ENCODE measurements at places on chromosomes 1 and 21. TPM values are rescaled to one million over a fixed set of nuclear protein-coding genes. Genes with fewer than 3 reads are reported as not detected.

DNA sequence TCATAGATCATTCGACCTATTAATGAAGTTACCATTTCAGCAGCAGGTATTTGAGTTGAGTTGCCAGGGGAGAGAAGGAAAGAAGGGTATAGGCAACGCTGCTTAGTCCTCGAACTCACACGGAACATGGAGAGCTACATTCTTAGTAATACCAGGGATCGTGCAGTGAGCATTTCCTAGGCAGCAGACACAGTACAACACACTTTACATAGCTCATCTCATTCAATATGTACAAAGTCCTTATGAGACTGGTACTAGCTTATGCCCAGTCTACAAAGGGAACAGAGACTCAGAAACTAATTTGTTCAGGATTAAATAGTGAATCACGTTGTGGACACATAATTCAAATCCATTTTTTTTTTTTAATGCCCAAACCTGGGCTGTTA, 25.6 kb downstream of the IRF2BP2 start:
- DNase-seq: no peak

GRCh38 chr1:7922301-7922700, 18.3 kb downstream of the TNFRSF9 start:
- DNase-seq: no peak

The RGS16 gene
- total RNA-seq: 6.5 TPM

DNA sequence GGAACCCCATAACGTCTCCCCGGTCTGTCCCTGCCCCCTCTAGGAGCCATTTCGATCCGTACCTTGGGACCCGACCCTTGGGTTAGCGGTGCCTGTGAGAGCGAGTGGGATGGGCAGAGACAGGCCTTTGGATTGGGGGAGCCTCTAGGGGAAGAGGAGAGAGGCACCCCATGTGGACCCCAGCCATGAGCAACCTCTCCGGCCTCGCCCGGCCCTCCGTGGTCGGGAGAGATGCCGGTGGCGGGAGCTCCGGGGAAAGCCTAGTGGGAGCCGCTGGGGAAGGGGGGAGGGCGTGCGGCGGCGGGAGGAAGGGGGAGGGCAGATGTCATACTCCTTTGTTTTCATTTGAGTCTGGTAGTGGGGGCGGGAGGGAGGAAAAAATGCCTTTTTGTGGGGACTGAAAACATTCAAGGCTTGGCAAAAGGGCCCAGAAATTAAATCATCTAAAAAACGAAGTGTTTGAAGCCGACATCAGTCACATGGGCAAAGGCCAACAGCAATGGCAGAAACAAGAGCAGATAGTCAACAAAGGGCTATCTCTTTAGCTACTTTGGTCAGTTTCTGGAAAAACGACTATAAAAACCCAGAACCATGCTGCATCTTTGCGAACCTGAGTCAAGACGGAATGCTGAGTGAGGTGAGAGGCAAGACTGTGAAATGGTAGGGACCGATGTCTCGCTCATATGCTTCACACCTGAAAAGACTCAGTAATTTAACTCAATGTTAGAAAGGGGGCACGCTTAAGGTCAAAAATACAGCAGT, 758 bp downstream of the PTBP2 start:
- DNase-seq: no peak

The C8A gene
- total RNA-seq: 0.10 TPM

DNA sequence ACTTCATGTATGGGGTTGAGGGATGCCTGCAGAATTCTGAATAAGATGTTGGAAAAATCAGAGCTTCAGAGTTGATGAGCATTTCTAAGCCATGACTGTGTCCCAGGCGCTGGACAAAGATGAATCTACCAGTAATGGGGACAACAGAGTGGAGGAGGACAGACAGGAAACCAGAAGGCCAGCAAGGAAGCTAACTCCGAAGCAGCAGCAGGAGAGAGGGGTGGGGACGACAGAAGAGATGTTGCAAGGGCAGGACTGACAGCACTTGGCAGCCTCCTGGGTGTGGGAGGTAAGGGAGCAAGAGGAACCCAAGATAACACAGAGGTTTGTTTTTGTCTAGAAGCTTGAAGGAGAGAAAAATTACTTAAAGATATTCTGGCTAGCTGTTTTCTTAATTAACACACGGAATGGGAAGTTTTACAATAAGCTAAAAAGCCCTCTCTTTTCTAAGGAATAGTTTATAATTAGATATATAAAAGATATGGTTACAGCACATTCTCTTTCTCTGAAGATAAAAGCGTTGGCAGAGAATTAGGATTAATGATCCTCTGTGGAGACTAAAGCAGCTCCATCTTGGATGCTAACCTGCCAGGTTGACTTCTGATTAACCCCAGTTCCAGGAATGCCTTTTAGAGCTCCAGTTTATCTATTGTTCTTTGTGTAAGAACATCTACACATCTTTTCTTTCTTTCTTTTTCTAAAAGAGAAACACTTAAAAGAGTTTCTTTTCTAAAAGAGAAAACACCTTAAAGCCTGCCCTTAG, 92.7 kb downstream of the TENT5C start:
- DNase-seq: no peak

- no peak for DNase-seq
These were observed 27.7 kb downstream of the MYOG start for GRCh38 chr1:203057911-203058675.

- peak; percentile 18 for DNase-seq
These were observed 16.3 kb upstream of the IFNLR1 start for GRCh38 chr1:24203404-24203803.

GRCh38 chr1:26535201-26535600, 5.6 kb downstream of the RPS6KA1 start:
- DNase-seq: no peak

- DNase-seq: no peak
These were observed 15.6 kb upstream of the TTLL10 start for GRCh38 chr1:1157914-1158710.

The TESK2 gene
- total RNA-seq: 5.0 TPM

DNA sequence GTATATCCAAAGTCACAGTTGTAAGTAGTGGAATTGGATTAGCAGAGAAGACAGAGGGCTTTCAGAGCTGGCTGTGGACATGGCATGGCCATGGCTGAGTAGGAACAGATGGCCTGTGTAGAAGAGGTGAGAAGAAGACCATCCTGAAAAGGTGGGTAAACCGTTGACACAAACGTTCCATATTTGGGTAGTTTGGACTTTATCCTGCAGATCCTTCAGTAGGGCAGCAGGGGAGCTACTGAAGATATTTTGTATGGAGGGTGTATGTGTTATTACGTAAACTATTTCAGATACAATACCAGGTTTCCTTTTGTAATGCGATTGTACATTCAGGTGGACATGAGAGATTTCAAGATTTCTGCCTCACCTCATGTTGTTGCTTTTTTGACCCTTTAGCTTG, 1.6 kb downstream of the UTP11 start:
- DNase-seq: no peak

GRCh38 chr1:181396171-181396670, 87.1 kb upstream of the CACNA1E start:
- no peak for DNase-seq

DNA sequence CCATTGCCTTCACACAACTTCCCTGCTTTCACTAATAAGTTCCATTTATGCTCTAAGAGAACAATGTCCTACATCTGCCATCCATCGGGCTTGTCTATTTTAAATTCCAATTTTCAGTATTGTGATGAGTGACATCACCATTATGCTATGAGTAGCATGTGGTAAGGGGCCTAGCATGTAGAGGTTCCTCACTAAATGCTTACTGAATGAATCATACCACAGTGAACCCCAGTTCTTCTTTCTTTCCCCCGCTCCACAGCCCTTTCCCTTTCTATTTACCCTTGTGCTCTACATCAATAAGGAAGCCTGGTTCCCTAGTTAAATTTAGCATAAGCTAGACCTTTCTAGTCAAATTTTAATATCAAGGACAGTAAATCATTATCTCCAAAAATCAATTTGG, 195.0 kb upstream of the RGS18 start:
- DNase-seq: no peak

The KCNA2 gene
- total RNA-seq: not detected

- DNase-seq: no peak
These were observed 35.5 kb upstream of the TMEM125 start for GRCh38 chr1:43234267-43234666.

The SPRR2E gene
- not detected for total RNA-seq

The CFHR3 gene
- not detected for total RNA-seq

The SPRR1B gene
- 0.66 TPM for total RNA-seq

DNA sequence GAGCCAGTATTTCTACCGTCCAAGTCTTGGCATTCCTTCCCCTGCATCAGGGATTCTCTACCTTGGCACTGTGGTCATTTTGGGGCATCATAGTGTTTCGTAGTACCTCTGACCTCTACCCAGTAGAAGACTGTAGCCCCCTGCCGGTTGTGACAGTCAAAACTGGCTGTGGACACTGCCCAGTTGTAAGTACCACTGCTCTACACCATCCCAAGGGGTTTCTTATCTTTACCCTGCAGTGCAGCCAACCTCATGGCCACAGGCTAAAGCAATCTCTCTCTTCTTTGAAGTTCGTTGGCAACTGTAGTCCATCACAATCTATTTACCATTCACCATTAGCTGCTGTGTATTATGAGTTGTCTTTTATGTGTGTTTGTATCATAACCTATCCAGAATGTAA, 29.3 kb upstream of the ERO1B start:
- no peak for DNase-seq

DNA sequence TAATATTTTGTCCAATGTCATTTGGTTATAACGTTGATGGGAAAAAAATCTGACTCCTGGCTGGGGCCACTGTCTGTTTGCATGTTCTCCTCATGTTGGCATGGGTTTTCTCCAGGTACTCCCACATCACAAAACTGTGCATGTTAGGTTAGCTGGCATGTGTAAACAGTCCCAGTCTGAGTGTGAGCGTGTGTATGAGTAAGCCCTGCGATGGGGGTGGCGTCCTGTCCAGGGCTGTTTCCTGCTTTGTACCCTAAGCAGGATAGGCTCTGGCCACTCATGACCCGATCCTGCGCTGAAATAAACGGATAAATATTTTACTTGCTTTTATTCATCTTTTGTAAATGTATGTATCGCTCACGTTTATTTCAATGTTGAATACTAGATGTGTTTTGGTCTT, 13.5 kb downstream of the EFCAB14 start:
- no peak for DNase-seq

DNA sequence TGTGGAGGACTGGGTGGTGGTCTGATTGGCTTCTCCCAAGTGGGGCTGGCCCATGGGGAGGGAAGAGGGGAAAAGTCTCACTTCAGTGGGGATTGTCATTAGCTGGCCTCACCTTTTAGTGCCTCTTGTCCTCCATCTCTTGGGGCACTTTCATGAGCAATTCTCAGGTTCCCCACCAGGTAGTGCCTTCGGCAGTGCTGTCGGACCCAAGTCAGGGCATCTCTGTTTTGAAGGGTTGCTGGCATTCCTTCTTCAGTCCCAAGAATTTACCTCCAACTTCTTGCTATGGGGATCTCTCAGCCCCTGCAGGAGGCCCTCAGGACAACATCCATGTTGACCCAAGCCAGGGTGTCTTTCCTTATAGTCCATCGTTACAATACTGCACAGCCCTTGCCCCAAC, 54.7 kb upstream of the F3 start:
- DNase-seq: no peak

DNA sequence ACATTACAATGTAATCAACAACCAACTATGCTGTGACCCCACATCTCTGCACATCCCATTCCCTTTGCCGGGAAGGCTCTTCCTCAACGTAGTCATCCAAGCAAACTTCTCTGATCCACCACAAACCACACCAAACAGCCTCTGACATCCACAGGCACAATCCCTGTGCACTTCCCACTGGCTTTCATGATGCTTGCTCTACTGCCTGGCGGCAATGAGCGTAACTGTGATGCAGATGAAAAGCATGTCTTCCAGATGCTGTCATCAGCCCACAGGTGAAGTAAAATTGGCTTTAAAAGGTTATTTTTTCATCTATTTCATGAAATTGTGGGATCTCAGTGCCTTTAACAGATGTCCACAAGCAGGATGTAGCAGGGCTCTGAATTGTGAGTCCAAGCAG, 635.2 kb downstream of the SMYD3 start:
- DNase-seq: no peak

DNA sequence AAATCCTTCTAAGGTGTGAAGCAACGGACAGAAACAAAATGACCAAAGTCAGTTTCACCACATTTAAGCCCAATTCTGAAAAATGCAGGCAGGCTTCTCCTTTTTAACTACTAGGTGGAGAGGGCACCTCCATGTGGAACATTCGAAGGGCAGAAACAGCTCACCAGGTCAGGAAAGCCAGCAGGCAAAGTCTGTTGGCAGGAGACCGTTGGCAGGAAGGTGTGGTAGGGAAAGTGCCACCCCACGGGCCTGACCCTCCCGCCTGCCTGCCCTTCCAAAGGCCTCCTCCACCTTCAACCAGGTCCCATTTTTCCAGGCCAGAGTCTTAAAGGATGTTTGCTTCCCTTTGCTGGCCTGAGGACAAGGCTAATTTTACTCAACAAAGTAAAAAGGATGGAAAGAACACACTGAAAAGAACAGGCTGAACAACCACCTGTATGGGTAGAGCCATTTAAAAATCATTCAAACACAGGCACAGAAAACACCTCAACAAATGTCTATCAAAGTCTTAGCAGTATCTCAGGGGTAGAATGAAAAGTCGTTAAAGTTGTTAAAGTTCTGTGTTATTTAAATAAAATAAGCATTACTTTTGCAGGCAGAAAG, 26.4 kb downstream of the CAPZB start:
- no peak for DNase-seq

The CYP2J2 gene
- 1.1 TPM for total RNA-seq

The TEDDM1 gene
- not detected for total RNA-seq

DNA sequence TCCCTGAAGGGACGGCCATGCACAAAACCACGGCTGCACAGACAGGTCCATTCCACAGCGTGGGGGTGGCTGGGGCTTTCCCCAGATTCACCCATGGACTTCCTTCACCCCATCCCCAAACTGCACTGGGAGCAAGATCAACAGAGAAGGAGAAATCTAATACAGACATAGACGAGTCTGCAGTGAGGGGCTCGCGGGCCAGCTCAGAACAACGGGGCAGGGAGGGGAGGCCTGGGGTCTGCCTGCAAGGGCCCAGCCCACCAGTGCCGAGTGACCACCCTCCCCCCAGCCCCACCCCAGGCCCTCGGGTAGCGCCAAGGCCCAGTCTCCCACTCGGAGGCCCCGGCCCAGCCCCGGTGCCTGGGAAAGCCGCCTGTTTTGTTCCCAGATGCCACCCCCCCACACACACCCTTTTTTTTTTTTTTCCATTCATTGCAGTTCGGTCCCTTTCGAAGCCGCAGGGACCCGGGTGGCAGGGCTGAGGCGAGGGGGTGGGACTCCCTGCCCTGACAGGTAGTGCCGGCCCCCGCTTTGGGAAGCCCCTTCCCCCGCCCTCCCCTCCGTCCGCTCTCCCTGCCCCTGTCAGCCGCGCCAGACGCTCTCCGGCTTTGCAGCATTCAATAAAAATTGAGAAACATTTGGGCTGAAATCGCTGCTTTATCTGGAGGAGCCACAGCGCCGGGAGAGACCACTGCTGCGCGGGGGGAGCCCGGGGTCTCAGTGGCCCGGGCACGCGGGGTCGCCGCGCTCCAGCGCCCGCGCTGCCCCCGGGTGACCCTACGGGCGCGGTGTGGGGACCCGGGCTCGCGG, 543 bp upstream of the EPHB2 start:
- no peak for DNase-seq

DNA sequence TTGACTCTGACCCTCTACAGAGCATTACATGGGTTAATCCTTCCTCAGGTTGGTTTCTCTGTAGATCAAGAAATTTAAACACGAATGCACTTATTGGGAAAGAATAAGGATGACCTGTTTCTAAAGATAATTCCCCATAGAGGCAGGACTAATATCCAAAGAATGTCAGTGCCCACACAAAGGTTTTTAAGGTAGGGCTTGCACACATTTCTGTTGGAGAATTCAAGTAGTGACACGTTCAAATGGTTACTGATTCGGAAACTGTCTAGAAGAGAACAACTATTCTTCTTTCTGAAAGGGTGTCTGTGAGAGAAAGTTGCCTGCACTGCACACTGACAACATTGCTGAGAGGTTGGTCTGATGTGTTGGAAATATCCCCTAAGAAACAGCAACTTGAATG, 167.3 kb downstream of the ZNF326 start:
- no peak for DNase-seq

The C8B gene
- total RNA-seq: 0.10 TPM

Data from HCT116 (cell line).